ENCODE measurements at places on chromosomes 13 and 19. TPM values are rescaled to one million over a fixed set of nuclear protein-coding genes. Genes with fewer than 3 reads are reported as not detected.

The PRTN3 gene
- not detected for total RNA-seq

The ANKLE1 gene
- 1.0 TPM for total RNA-seq

The FBXO17 gene
- total RNA-seq, result 23.6 TPM

The CYP2F1 gene
- total RNA-seq, result not detected

The ZNF222 gene
- total RNA-seq, result 4.1 TPM

The URI1 gene
- 51.4 TPM for total RNA-seq

The KLK11 gene
- not detected for total RNA-seq

The CEBPA gene
- total RNA-seq, result 6.1 TPM

The ZIC5 gene
- not detected for total RNA-seq

The S1PR4 gene
- total RNA-seq, result 2.4 TPM

The IZUMO2 gene
- not detected for total RNA-seq

The ADGRE1 gene
- total RNA-seq, result 1.6 TPM

The F2RL3 gene
- 0.78 TPM for total RNA-seq

The CAMSAP3 gene
- not detected for total RNA-seq

The DAND5 gene
- total RNA-seq, result not detected

The ADGRL1 gene
- 26.3 TPM for total RNA-seq

The ZNF14 gene
- total RNA-seq, result 10.9 TPM

The OR10H1 gene
- 0.10 TPM for total RNA-seq

The CACNG6 gene
- not detected for total RNA-seq

The GAS6 gene
- total RNA-seq, result 317 TPM

The FAM124A gene
- 9.2 TPM for total RNA-seq

The CTXN1 gene
- 1.9 TPM for total RNA-seq

The SCAMP4 gene
- total RNA-seq, result 49.6 TPM

The KCTD4 gene
- not detected for total RNA-seq

The SYNGR4 gene
- not detected for total RNA-seq

The TMEM86B gene
- 3.6 TPM for total RNA-seq

The SLC17A7 gene
- 4.7 TPM for total RNA-seq

The ZNF284 gene
- total RNA-seq, result 3.7 TPM

The CHERP gene
- 32.4 TPM for total RNA-seq

The TEX101 gene
- total RNA-seq, result not detected

The HPN gene
- total RNA-seq, result 0.71 TPM

The TMEM38A gene
- total RNA-seq, result 5.8 TPM

The ERCC2 gene
- 14.9 TPM for total RNA-seq

The ATP4A gene
- total RNA-seq, result not detected

The GZMM gene
- 0.54 TPM for total RNA-seq

The NFIX gene
- total RNA-seq, result 327 TPM

The EFNB2 gene
- 35.0 TPM for total RNA-seq

The PRR19 gene
- total RNA-seq, result 0.23 TPM

The DCLK1 gene
- 47.4 TPM for total RNA-seq

The FXYD1 gene
- total RNA-seq, result 202 TPM

The MYADM gene
- 234 TPM for total RNA-seq

The KIR3DL2 gene
- not detected for total RNA-seq

The PNMA8A gene
- 12.4 TPM for total RNA-seq

The TNNI3 gene
- not detected for total RNA-seq

The TMEM190 gene
- not detected for total RNA-seq

The LRRC63 gene
- total RNA-seq, result not detected

The ZNF524 gene
- total RNA-seq, result 13.2 TPM

The SLAIN1 gene
- total RNA-seq, result 9.0 TPM

The CGB3 gene
- not detected for total RNA-seq

The GRK1 gene
- 0.10 TPM for total RNA-seq

The IGFL4 gene
- total RNA-seq, result not detected

The GTF3A gene
- 62.1 TPM for total RNA-seq

The IGFL2 gene
- total RNA-seq, result 0.36 TPM

The ACP7 gene
- not detected for total RNA-seq

The SHISA2 gene
- 0.66 TPM for total RNA-seq

The ZNF529 gene
- total RNA-seq, result 17.5 TPM

Measured in aorta (tissue), 5 donors.